ENCODE measurements at places on chromosomes 6 and 20. TPM values are rescaled to one million over a fixed set of nuclear protein-coding genes. Genes with fewer than 3 reads are reported as not detected.

NHLRC1 gene
- 0.25 TPM for total RNA-seq

TAGAP gene
- total RNA-seq, result 46.8 TPM

GRCh38 chr6:75143191-75143590, 62.7 kb downstream of the COL12A1 start:
- DNase-seq, result no peak

- DNase-seq, result no peak
Observed at GRCh38 chr20:60937585-60937984, 314.5 kb upstream of the CDH4 start.

GRCh38 chr6:107578642-107579341, 88.9 kb downstream of the SOBP start:
- DNase-seq, result no peak

GRCh38 chr20:40982415-40983145, 46.0 kb upstream of the TOP1 start:
- DNase-seq, result no peak
